ENCODE measurements at places on chromosomes 16 and 17.

GRCh38 chr16:7746941-7747340 lies 414.3 kb downstream of the RBFOX1 start:
- DNase-seq: no peak

DNA sequence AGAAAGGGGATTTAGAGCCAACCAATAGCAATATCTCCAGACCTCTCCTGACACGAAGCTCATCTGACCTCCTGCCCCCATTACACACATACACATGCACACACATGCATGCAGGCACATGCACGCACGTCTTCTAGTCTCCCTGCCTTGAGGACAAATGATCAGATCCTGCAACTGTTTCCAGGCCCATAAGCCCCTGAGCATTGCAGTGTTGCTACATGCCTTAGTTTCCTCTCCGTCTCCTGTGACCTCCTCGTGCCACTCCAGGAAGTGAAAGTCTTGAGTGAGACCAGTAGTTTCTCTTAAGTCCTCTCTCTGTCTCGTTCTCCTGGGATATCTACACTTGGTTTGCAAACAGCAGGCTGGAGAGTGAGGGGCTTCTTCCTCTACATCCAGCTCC lies 8.2 kb downstream of the CIITA start:
- DNase-seq: no peak

DNA sequence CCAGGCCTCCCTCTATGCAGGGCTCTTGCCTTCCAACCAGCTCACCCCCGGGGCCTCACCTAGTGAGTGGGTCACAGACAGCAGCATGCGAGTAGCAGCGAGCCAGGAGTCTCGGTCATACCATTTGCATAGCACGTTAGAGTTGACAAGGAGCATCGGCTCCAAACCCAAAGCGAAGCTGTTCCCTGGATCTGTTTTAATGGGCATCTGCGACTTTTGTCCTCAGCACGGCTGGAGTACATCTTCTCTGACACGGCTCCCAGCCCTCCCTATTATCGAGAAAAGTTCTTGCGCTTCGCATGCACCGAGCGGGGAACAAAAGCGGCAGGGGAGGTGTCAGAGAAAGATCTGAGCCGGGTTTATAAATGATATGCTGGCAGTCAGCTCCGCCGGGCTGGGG lies 253.3 kb downstream of the MAF start:
- no peak for DNase-seq

- no peak for DNase-seq
These were observed 35.6 kb downstream of the TENT4B start for GRCh38 chr16:50188619-50189136.

DNA sequence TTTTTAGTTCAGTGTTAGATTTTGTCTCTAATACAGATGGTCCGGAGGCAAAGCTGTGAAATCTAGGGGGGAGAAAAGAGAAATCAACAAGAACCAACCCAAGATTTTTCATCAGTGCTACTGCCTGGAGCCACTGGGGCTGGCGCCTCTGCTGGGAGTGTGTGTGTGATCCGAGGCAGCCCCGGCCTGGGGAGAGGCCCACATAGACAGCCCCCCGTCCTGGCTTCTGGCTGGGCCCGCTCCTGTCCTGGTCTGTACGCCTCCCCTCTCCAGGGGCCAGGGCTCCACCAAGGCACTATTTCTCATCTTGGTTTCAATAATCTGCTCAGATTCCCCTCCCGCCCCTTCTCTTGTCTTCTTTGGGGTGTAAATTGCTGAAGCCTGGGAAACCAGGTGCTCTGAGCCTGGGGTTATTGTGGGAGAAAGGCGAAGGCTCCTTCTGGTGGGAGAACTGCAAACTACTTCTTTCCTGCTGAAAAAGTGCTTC lies 7.8 kb downstream of the BAHCC1 start:
- no peak for DNase-seq

DNA sequence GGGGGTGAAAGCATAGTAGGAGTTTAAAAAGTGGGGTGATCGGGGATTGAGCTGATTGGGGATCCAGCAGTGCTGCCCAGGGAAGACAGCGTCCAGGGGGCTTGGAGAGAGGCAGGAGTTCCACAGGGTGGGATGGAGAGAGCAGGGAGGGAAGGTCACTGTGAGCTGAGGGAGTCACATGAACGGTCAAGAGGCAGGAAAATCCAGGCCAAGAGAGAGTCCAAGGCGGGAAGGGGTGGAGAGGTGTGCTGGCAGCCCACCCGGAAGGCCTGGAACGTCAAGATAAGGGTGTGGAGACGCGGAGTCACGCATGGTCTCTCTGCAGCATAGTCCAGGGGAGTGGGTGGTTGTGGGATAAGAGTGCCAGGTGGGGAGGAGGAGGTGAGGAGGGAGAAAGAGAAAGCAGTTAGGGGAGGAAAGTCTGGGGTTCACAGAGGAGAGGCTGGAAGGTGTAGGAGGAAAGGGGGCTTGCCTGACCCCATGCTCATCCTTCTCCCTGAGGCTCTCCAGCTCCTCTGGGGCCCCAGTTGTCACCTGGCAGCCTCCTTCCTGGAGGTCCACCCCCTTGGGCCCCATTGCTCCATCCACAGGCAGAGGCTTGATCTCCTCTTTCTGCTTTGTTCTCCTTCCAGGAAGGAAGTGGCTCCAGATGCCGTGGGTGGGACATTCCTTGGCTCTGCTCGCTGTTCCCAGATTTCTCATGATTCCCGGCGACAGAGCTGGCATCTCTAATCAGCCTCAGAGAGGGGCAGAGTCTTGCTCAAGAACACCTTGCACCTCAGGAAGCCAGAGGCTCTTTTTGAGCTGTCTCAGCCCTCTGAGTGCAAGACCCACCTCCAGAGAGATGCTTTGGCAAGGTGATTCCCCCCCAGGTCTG lies 28.7 kb downstream of the CCR7 start:
- no peak for DNase-seq

DNA sequence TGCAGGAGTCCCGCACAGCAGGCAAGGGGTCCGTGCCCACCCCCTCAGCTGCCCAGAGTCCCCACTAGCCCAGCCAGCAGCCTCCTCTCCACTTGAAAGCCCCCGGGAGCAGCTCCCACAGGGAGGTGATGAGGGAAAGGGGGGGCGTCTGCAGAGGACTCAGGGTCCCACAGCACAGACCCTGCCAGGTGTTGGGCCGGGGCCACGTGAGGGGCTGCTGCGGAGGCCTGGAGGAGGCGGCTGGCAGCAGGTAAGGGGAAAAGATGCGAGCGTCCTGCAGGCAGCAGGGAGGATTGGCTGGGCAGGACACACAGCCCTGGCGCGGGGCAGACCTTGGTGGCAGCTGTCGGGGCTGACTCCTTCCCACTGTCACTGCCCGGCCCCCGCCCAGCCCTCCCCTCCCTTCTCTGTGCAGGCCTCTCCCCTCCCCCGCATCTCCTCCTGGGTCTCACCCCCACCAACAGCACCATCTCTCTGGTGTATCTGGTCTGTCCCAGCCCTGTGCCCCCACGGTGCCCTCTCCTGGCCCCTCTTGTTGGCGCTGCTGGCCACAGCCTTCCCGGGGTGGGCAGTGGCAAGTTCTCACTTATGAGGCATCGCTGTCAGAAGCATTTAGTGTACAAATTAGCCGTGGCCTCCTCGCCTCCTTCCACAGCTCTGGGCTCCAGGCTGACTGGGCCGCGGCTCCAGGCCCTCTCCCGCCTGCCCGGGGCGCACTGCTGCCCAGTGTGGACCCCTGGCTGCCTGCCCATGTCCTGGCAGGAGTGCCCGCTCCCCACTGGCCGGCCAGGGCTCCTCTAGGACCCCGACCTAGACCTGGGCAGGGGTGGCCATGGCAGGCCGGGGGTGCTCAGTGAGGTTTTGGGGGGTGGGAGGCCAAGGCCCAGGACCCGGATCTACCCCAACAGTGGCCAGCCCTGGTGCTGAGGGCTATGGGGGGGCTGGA lies 4.4 kb upstream of the PRR35 start:
- no peak for DNase-seq

DNA sequence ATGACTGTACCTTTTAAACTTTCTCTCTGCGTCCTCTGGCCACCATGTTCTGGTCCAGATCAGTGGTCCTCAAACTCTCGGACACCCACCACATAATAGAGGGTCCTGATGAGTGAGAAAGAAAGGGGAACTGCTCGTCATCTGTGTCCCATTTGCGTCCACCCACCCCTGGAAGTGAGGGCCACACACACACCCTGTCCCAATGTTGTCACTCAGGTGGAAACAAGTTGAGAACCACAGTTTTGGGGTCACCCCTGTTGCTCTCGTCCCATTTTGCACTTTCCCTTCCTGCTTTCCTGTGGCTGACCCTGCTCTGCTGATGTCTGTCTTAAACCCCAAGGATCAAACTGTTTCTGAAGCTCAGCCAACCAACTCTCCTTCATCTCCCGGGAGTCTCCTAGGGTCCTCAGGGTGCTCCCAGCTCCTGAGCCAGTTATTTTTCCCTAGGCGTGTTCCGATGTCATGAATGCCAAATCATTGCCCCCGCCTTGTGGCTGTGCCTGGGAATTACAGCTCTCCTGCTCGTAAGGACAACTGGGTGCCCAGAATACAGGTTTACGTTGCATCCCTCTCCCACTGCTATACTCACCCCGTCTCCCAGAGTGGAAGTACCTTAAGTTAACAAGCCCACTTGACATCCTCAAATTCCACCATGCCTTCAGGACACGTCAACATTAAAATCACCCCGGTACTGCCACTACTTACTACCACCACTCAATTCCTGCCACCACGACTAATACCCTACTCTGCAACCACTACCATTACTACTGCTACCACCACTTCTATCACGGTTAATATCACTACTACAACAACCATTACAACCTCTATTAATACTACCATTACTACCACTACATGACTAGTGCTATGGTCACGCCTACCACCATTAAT lies 26.0 kb upstream of the HNF1B start:
- DNase-seq: peak; percentile 47

DNA sequence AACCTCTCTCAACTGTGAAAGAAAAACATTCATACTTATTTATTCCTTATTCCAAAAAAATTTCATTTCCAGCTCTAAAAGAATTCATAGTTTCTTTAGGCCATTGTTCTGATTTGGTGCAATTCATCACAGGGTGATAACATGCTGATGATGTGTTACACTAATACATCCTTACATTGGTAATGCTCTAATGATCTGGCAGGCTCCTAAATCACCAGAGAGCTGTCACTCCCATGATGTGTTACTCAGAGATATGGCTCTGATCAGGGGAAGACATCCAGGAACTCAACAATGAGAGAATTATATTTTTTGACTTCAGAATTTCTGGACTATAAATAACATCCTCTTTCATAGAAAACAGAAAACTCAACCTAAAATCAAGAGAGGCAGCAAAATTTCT lies 209.3 kb downstream of the CHD9NB start:
- DNase-seq: no peak

- DNase-seq: peak; percentile 87
These were observed 14.6 kb upstream of the PITPNA start for GRCh38 chr17:1577182-1577581.

GRCh38 chr16:23244122-23244521 lies 58.0 kb upstream of the SCNN1B start:
- no peak for DNase-seq

- DNase-seq: no peak
These were observed 14.1 kb downstream of the CD300LG start for GRCh38 chr17:43860927-43861622.

DNA sequence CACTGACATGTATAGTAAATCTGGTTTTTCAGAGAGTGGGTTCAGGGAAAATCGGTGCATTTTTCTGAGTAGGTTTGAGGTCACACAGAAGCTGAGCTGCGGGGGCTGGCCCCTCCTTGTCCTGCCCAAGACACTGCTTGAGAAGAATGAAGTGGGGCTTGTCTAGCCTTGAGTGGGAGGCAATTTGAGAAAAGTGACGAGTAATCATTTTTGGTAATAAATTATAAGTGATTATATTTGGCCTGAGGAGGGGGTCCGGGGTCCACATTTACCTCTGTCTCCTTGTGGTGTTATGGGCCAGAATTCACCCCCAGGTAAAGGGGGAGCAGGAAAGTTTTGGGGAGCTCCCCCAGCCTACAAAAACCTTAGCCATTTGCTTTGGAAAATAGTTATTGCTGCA lies 28.1 kb downstream of the WFDC1 start:
- no peak for DNase-seq

DNA sequence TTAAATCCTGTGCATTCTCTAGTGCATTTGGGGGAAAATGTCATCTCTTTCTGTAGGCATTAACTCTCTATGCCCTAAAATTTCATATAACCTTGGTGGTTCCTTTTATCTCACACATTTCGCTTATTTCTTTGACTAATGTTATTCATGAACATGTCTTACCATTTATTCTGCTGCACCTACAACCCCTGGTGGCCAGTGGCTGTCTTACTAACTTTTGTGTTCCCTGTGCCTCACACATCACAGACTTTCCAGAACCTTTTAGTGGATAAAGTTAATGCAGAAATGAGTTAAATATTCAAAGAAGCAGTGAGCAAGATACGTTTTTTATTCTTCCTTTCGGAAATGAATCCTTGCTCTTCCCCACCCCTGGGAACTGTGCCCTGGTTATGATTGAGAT lies 111.9 kb downstream of the CDH13 start:
- DNase-seq: no peak

DNA sequence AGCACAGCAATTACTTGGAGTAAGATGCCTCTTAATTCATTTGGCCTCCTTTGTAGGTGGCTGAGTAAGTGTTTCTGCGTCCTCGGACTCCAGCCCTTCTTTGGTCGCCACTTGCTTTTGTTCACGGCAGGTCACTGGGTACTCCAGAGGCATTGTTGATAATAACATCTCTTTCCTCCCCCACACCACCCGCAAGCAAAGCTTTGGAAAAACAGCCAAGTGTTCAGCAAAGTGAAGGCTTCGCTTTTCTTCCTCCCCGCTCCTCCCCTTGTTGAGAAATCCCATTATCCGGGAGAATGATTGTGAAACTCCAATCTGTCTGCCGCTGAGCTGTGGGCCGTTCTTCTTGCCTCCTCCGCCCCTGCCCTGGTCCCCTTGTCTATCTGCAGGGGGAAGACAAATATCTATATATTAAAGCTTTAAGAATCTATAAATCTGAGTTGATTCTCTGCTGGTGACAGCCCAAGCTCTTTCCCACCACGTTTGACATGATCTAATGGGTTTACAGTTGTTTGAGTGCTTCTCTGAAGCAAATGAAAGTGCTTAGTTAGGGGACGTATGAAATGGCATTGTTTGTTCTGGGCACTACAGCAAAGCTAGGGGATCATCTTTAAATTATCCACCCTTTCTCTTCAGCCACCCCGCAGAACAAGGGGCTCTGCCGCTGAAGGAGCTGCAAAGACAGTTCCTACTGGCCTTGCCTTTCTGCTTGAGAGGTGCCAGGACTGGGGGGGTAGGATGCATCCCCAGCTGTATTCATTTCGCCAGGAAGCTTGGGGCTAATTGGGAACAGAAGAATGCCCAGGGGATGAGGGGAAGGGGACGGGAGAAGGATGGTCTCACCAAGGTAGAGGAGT lies 167.1 kb downstream of the CCDC182 start:
- DNase-seq: no peak

Data from H54 (cell line).